ENCODE measurements at places on chromosomes 16 and 17.

- no peak for DNase-seq
These were observed 29.2 kb downstream of the CCDC40 start for GRCh38 chr17:80065478-80066170.

DNA sequence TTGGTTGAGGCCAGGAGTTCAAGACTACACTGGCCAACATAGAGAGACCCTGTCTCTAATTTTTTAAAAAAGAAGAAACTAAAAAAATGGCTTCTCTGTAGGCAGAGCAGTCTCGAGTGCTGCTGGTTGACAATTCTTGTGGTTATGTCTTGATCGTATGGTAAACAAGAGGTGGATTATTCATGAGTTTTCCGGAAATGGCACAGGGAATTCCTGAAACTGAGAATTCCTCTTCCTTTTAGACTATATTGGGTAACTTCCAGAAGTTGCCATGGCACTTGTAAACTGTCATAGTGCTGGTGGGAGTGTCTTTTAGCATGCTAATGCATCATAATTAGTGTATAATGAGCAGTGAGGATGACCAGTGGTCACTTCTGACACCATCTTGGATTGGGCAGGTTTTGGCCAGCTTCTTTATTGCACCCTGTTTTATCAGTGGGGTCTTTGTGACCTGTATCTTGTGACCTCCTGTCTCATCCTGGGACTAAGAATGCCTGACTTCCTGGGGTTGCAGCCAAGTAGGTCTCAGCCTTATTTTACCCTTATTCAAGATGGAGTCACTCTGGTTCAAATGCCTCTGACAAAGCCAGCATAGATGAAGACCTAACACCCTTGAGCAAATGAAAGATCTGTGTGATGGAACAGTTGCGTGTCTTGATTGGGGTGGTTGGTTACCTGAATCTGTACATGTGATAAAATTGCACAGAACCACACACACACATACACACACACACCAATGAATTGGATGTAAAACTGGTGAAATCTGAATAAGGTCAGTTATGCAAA lies 30.2 kb downstream of the BMERB1 start:
- no peak for DNase-seq

- DNase-seq = no peak
These were observed 3.9 kb upstream of the SLC12A3 start for GRCh38 chr16:56861092-56861610.

DNA sequence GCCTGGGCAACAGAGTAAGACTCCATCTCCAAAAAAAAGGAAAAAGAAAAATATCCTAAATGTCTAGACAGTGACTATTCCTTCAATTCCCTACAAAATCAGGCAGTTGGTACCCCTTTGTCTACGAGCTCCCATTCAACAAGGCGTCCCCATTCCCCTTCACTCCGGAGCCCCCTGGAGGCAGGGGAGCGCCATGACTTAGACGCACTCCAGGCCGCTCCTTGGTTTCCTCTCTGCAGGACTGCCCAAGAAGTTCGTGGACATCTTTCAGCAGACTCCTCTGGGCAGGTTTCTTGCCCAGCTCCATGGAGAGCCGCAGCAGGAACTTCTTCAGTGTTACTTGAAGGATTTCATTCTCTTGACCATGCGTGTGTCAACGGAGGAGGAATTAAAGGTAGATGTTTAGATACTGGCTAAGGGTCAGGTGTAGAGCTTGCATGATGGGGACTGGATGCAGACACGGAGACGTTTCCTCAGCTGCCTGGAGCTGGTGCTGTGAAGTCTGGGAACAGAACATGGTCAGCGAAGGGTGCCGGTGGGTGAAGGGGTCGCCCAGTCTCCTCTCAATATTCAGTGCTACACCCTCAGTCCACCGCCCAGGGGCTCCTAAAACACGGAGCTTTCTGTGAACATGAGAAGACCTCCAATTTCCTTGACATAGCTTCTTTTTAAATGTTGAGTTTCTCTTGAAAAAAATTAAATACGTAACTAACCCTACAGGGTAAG lies 53.3 kb upstream of the ENDOV start:
- DNase-seq = no peak

DNA sequence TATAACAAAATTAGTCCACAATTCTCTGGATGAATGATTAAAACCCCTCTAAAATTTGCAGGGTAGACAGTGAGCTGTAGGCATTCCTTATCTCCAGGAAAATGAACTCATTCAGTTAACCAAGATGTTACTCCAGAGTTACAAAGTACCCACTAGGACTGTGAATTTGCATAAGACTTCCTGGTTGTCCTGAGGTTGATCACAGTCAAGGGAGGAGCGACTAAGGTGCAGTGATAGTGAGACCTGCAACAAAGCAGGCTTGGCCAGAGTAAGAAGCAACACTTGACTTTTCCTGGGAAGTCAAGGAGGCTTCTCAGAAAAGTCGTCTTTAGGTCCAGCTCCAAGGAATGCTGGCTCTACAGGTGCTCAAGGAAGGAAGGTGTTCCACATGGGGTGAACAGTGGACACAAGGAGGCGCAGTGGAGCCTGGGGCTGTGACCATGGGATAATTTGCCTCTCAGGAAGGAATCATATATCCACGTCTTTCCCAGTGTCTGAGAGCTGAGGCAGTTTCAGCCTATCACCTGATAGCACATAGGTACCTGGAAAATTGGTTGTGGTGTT lies 821.1 kb upstream of the EEF2KMT start:
- no peak for DNase-seq

DNA sequence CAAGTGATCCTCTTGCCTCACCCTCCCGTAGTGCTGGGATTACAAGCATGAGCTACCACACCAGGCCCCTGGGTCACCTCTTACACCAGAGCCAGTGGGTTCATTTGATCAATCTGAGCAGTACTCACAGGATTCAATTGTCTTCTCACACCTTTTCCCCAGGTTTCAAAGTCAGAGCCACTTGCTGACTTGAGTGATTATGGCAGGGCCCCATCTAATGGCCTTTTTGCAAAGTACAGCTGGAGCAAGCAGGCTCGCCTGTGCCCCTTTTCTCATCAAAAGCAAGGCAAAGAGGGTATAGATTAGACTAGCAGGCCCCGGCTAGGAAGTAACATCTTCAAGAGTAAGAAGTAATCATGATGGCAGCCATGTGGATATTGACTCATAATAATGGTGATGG lies 114.8 kb upstream of the NOL11 start:
- DNase-seq = no peak

DNA sequence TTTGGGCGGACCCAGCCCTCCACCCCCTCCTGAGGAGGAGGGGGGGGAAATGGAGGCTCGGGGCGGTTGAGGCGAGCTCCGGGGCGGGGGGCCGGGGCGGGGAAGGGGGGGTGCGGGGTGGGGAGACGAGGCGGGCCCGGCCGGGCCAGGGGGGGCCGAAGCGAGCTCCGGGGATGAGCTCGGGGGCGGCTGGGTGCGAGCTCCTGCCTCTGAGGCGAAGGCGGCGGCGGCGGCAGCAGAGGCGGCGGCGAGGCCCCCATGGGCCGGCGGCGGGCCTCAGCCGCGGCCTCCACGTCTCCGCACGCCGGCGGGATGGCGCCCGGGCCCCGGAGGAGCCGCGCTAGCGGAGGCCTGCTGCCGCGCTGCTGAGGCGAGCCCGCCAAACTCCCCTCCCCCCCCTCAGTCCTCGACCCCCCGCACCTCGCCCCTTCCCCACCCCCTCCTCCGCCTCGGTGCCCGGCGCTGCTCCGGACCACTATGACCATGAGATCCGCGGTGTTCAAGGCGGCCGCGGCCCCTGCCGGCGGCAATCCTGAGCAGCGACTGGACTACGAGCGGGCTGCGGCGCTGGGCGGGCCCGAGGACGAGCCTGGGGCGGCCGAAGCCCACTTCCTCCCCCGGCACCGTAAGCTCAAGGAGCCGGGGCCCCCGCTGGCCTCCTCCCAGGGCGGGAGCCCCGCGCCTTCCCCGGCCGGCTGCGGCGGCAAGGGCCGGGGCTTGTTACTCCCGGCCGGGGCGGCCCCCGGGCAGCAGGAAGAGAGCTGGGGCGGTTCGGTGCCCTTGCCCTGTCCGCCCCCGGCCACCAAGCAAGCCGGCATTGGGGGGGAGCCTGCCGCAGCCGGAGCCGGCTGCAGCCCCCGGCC lies 596 bp downstream of the MSL1 start:
- no peak for DNase-seq

DNA sequence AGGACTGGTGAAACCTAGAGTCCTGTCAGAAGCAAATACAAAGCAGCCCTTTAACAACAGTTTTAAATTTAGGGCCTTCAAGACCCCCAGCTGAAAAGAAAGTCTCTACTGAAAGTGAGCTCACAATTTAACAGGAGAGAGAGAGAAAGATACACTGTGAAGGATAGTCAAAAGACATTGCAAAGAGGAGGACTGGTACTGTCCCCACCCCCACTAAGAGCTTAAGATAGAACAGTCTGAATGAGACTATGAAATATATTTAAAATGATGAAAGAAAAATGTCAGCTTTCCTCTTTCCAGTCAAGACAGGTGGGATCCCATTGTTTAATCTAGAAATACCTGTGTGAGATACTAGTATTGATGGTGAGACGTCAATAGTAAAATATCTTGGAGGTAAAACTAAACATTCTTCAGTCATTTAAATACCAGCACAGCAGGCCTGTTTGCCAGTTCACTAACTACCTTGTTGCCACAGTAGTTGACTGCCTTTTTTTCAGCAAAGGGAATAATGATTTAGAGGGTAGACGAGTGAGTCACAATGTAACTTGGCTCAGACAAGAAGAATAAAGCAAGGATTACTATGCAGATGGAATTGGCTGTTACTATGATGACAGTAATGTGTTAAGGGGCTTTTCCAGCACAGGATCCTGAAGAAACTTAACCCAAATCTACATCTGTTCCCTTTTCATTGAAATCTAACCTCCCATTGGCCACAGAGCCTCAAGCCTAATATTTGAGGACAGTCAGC lies 47.2 kb upstream of the RASL10B start:
- no peak for DNase-seq

DNA sequence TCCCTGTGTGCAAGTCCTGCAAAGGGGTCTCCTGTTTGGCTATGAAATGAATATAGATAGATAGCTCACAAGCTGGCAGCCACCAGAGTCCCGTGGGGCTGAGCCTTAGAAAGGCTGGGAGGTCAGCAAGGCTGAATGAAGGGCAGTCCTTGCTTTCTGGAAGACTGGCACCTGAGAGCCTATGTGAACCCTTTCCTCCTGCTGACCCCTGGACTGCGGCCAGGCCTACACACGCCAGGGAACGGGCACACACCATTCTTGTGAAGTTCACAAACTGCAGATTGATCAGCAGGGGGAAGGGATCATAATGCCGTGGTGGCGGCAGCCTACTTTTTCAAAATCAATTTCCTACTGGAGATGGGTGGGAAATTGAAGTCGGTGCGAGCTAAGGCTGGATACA lies 985 bp upstream of the C17orf107 start:
- no peak for DNase-seq

- DNase-seq = no peak
These were observed 13.9 kb downstream of the BCAR1 start for GRCh38 chr16:75237398-75238131.

- no peak for DNase-seq
These were observed 16.7 kb upstream of the LASP1NB start for GRCh38 chr17:38908676-38909181.

GRCh38 chr16:56985288-56985961 lies 3.9 kb upstream of the NLRC5 start:
- no peak for DNase-seq

DNA sequence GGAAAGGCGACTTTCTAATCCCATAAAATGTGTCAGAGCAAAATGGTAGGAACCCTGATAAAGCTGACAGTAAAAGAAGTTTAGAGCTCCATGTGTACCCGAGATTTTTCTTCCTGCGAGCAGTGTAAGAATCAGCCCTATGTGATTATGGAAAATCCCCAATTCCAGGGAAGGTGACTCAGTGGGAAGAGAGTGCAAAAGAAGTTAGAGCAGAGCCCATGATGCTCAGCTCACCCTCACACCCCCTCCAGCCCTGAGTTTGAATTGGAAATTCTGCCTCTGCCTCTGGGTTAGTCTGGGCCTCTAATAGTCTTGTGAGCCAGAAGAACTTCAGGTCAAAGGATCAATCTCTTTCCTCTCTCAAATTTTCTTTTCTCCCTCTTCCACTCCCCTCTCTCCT lies 12.5 kb downstream of the C17orf78 start:
- no peak for DNase-seq

- no peak for DNase-seq
These were observed at the start of gene P2RX5 for GRCh38 chr17:3695723-3696411. Gene P2RX5, minus strand, starts transcription at chr17:3696155. Its CDS starts 150 bp downstream, at chr17:3696005.

DNA sequence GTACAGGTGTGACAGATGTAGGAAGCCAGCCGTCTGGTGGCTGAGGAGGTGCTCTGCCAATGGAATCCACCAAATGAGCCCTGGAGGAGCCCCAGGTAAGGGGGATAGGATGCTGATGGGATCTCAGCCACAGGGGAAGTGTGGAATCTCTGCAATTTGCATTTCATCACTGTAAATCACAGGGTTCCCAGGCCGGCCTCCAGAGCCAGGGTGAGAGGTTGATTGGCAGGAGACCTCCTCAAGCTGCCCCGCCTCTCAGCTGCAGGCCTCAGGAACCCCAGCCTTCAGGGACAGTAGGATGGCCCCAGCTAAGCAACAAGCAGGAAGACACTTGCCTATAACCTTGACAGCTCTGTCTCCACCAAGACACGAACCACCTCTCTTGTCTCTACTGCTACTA lies 39.4 kb downstream of the RTN4RL1 start:
- DNase-seq = no peak

DNA sequence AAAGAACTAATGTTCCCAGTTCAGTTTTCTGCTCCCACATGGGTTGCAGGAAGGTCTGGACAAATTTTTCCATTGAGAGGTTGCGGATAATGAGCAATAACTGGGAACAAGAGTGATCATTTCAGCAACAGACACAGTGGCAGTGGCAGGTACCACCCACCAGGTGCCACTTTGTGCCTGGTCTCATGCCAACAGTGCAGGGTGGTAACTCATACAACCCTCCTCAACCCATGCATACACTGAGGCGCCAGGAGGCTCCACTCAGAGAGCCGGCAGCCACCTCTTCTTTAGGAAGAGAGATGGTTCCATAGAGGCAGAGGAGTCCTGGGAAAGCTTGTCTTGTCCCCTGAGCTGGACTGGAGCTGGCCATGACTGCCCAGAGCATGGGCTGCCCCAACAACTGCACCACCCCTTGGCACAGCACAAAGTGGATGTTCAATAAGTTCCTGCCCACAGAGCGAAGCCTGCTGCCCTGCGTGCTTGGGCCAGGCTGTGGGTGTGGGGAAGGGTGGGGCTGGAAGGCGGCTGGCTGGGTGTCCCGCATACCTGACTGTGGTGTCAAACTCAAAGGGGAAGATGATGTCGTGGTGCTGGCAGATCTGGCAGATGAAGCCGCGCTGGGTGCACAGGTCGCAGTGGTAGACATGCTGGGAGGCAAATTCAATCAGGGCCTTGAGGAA lies 6.4 kb upstream of the ARHGAP27 start:
- DNase-seq = no peak

- no peak for DNase-seq
These were observed 172.8 kb downstream of the RBFOX1 start for GRCh38 chr16:7505495-7505894.
